ENCODE measurements at places on chromosomes 6 and 20.

GRCh38 chr6:31826793-31827285, 699 bp upstream of the HSPA1B start:
- peak; percentile 57 for DNase-seq

DNA sequence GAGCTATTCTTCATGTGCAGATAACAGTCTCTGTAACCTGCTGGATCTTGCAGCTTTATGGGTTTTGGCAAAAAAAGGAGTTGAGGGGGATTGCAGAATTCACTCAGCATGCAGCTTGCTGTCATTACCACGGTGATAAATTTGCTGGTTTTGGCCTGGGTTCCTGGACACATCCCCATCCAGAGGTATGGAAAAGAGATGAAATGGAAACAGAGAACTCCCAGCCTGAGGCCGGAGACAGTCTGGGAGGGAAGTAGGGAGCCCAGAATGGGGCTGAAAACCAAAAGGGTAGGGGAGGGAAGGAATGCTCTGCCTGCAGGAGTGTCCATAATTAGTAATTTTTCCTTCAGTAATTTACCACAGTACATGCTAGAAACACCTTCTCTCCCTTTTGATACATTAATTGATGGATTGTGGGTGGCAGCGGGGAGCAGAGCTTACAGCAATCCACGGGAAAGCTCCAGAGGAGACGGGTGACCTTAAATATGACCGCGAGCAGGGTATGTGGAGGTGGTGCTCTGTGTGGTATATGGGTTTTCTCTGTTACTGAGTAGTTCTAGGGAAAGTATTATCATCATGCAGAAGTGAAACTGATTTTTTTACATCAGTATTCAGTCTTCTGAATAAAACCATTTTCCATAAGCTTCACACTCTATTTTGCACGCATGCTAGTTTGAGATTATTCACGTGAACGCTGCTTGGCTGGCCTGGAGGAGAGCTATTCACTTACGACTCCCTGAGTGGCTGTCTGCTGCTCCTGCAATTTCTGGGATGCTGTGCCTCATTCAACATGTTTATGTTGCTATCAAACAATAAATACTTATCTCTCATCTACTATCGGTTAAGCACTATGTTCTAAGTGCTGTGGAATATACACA, 66.3 kb upstream of the KCNK16 start:
- DNase-seq, result no peak

DNA sequence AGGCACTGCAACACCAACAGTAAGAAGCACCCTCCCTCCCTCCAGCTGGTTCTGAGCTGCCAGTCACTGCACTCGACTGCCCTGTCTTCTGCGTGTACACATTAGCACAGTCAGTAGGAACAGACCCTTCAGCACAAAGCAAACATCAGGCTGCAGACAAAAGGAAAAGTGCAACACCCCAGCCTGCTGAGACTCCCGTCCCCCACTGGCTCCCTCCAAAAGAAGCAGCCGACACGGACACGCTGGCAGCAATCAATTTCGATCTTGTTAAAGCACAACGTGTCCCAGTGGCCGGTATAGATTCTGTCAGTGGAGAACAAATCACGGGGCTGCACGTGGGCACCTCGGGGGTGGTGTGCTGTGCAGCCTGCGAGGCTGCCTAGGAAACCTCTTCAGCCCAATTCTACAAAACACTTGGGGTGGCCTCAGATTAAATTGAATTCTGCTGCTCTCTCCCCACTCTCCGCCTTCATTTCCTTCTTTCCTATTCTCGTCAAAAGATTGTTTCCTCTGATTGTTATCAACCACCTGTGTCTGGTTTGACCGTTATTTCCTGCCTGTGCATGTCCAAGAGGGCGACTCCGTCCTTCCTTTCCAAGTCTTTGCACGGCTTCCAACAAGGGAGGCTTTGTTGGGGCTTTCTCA, 38.7 kb downstream of the TRAF3IP2 start:
- DNase-seq, result no peak

DNA sequence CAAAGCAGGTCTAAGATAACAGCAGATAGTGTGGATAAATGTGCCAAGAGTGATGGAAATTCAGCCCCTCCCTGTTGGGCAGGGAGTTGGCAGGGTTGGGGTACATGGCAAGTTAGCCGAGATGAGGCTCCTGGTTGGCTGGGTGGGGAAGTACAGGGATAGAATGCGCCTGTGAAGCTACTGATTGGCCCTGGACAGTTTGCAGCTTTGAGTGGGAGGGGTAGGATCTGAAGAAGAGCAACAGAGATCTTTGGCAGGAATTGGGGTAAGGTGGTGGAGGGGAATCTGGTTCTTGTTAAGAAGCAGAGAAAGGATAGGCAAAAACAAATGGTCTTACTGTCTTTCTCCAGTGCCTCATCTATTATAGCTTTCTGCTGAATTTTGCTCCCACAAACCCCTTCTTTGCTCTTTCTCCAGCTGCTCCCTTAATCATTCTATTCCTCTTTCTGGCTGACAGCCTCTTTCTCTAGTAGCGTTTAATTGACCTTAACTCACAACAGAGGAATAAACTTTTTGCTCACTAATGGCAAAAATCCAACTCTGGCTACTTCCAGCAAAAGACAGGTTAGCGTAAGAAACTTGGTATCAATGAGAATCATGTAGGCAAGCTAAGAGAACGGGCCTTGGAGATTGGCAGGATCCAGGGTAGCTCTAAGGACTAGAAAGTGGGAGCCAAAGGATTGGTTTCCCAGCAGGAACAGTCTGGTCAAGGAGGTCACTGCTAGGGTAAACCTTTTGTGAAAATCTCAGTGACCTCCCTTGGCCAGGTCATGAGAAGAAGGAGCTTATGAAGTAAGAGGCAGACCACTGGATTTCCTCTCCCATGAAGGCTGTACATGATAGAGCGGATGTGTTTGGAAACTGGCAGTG, 86.3 kb upstream of the CARMIL1 start:
- no peak for DNase-seq

GRCh38 chr6:27136978-27137814, 110.3 kb upstream of the PRSS16 start:
- no peak for DNase-seq

DNA sequence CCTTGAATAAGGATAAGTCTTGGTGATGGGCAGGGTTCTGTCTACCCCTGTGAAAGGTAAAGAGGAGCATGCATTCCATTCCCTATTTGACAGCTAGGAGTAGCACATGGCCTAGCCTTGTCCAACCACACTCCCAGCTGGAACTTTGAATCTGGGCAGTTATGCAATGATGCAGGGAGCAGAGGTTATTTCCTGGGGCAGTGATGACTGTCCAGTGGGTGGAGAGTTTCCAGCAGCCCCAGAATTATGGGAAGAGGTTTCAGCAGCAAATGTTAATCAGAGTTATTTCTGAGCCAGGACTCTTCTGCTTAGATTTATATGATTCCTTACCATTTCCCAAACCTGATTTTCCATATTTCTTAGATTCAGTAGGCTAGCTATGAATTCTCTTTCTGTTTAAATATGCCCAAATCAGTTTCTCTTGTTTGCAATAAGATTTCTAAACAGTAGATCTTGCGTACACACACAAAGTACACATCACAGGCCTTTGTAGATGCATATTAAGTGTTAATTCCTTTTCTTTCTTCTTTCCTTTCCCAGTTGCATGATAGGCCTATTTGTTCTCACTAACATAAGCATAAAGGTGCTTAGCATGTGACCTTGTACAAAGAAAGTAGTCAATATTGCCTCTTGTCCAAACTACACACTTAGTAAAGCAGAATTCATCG, 17.3 kb upstream of the TXLNB start:
- no peak for DNase-seq

GRCh38 chr6:130906736-130907381, 79.7 kb downstream of the SMLR1 start:
- no peak for DNase-seq

GRCh38 chr20:51862796-51863195, 60.5 kb upstream of the SALL4 start:
- DNase-seq, result no peak

DNA sequence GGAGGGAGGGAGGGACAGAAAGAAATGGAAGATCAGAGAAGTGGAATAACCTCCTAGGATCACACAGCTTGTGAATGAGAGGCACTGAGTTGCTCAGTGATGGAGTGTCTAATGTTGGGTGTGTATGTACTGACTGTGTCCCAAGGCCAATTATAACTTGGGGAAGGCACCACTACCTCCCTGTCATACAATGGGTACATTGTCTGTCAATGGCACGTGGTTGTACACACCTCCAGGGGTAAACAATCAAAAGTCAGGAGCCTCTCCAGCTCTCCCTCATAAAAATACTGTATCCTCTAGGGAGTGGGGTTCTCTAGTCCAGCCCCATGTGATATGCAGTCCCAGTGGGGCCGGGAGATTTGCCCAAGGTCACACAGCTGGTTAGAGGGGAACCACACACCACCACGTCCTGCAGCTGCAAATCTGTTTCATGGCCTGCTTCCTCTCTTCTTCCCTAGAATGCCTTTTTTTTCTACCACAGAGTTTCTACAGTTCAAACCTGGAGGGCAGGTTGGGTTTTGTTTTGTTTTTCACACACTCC, 112.5 kb downstream of the SNX5 start:
- DNase-seq, result no peak

- no peak for DNase-seq
Measured at GRCh38 chr6:48135323-48136084, 24.5 kb upstream of the PTCHD4 start.

DNA sequence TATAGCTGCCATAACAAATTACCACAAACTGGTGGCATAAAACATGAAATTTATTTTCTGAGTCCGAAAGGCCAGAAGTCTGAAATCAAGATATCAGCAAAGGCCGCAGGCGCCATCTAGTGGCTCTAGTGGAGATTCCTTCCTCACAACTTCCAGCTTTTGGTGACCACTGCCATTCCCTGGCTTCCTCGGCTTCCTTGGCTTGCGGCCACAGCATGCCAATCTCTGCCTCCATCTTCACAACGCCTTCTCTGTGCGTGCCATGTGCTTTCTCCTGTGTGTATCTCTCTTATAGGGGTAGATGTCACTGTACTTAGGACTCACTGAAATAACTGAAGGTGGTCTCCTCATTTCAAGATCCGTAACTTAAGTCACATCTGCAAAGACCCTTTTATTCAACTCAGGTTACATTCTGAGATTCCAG, 5.4 kb upstream of the PLAGL1 start:
- peak; percentile 90 for DNase-seq

DNA sequence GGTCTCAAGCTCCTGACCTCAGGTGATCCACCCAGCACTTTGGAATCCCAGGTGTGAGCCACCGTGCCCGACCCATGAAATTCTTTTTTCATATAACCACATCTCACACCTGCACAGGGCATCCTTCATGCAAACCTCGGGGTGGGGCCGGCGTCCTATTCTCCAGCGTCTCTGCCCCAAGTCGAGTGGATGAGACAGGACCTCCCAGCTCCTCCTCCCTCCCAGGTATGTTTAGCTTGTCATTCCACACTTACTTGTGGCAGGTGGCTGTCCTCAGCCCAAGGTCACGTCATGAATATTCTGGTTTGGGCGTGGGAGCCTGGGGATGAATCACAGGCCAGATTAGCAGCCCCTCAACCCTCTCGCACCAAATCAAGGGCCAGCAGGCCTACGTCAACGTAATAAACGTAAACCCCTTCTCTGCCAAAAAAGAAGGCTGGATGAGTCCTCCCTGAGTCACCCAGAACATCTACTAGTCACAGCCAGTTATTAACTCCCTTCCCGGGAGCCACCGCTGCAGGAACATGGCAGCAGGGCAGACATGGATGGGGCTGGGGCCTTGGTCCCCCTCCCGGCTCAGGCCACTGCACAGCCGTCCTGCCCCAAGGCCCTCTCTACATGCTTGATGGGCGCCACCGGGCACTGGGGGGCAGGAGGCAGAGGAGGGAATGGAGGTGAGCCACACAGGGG, 91.7 kb downstream of the YTHDF1 start:
- no peak for DNase-seq

- DNase-seq, result no peak
Measured at GRCh38 chr20:13231031-13231752, 10.1 kb downstream of the ISM1 start.

DNA sequence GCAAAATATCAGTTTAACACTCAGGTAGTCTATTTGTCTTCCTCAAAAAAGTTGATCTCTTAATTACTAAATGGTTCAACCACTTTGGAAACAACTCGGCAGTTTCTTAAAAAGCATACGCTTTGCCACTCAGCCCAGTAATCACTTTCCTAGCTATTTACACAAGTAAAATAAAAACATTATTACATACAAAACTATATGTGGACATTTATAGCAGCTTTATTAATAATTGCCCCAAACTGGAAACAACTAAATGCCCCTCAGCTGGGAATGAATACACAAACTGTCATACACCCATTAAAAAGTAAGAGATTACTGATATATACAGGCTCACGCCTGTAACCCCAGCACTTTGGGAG, 7.4 kb downstream of the EEF1A1 start:
- no peak for DNase-seq

DNA sequence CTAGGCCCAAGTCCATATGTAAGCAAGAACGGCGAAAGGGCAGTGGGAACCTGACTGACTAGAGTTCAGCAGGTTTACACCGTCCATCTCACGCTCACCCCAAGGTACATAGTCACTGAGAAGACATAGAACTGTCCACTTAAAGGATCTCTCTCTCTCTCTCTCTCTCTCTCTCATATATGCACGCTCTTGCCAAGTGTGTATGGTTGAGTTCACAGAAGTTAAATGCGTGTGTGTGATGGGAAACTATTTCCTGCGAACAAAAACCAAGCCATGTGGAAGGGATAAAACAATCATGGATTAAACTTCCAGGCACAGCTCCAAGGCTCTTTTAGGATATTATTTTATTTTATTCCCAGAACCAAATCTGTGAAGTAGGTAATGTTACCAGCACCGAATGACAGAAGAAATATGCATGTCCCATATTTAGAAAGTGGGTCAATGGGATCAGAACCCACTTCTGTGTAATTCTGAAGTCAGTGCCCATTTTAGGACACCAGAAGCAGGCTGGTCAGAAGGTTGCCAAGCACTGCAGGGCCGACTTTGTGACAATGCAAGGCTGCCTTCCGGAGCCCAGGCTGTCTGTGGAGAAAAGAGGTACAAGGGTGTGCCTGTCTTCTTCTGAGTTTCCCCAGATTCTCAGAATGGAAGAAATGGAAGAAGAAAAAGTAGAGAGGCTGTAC, 49.2 kb upstream of the MAP7 start:
- DNase-seq, result no peak

Measured in neural progenitor cell (in vitro differentiated cells).